Kidney (tissue), 22 donors: ENCODE measurements at places on chromosomes 13 and 19.

DNA sequence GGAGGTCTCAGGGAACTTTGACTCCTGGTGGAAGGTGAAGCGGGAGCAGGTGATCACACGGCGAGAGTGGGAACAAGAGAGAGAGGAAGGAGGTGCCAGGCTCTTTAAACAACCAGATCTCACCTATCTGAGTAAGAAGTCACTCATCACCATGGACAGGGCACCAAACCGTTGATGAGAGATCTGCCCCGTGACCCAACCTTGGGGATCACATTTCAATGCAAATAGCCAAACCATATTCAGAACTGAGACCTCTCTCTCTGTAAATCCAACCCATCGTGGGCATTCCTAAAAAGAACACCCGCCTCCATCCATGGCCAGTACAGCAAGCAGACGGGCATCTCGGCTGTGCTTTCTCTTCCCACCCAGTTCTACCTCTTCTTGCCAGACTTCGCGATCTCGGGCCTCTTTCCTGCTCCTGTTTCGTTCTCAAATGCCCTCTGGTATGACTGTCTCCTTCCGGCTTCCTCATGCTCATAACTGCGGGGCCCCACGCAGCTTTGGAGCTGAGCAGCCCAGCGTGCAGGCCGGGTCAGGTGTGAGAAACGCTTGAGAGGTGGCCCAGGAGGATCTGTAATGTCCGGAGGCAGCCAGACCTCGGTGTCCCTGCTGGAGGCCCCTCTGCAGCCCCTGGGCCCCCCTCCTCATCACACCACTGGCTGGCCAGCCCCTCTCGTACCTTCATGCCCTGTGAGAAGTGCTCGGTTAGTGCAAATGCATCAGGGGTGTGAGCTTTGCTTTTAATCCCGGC lies 97.0 kb upstream of the GPR183 start:
- peak; percentile 44 for DNase-seq

GRCh38 chr13:97367016-97367822 lies 66.8 kb upstream of the RAP2A start:
- peak; percentile 77 for DNase-seq

DNA sequence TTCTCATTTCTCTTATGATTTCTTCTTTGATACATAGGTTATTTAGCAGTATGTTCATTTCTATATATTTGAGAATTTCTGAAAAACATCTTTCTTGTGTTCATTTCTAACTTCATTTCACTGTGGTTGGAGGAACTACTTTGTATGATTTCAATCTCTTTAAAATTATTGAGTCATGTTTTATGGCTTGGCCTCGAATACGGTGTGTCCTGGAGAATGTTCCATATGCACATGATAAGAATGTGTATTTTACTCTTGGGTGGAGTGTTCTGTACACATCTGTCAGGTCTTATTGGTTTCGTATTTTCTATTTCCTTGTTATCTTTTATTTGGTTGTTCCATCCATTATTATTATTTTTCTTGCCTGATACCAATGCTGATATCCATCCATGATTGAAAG lies 22.9 kb downstream of the DNM2 start:
- DNase-seq: no peak

- no peak for DNase-seq
These were observed 431.6 kb downstream of the RFC3 start for GRCh38 chr13:34249546-34250039.

GRCh38 chr19:30631033-30631370 lies 258.8 kb downstream of the ZNF536 start:
- DNase-seq: no peak

DNA sequence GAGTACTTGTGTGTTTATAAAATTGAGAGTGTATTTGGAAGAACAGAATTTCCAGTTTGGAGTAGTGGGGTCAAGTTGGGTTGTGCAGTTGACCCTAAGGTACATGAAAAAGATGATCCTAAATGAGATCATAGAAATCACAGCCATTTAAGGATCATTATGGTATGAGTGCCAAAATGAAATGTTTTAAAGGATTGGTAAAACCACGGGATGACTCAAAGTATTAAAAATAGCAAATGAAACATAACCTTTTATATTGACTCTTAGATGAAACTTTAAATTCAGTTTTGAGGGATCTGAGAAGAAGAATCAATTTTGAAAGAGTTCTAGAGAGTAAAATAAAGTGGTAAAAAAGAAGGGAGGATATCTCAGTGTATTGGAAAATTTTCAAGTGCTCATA lies 773.8 kb downstream of the GPC5 start:
- DNase-seq: no peak

- DNase-seq: no peak
These were observed 473.6 kb upstream of the SLC10A2 start for GRCh38 chr13:103539721-103540381.

- no peak for DNase-seq
These were observed 58.5 kb downstream of the CEBPG start for GRCh38 chr19:33432015-33432414.

DNA sequence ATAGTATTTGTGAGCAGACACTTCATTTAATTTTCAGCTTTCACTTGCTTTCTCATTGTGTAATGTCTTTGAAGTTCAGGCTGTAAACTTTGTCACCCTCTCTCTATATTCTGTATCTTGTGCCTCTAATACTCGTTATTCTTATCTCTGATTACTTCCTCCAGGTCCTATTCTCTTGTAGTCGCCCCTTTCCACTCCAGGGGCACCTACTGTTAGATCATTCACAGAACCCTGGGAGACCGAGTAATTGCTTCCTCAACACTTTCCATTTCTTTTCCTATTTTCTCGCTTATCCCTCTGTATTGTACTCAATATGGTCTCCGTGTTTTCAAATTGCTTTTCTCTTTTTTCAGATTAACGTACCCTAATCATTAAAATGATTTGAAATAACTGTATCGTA lies 93.9 kb upstream of the TDRD3 start:
- no peak for DNase-seq

- no peak for DNase-seq
These were observed 413 bp downstream of the N4BP2L2 start for GRCh38 chr13:32538143-32538620.

GRCh38 chr13:101985321-101985720 lies 416.5 kb downstream of the FGF14 start:
- no peak for DNase-seq

DNA sequence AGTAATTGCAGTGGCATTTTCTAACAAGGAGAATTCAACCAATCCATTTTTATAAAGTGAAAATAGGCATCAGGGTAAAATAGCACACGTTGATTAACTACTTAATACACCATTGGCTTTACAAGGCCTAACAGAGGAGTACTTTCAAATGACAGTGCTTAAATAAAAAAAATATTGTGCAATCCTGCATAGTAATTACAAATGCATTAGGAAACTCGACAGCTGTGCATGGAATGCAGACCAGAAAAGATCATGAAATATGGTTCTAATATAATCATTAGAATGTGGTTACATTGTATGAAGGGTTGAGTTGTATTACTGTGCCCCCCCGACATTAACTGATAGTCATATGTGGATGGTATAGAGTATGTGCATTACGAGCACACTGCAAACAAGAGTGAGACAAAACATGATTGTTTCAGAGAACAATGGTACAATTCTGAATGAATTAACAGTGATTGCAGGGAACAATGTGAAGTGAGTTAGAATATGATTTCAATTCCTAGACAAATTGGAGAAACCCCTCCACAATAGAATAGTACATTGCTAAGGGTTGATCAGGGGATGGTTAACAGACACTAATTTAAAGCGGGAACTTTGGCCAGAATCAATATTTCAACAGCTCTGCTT lies 270.6 kb downstream of the GPC5 start:
- DNase-seq: no peak

DNA sequence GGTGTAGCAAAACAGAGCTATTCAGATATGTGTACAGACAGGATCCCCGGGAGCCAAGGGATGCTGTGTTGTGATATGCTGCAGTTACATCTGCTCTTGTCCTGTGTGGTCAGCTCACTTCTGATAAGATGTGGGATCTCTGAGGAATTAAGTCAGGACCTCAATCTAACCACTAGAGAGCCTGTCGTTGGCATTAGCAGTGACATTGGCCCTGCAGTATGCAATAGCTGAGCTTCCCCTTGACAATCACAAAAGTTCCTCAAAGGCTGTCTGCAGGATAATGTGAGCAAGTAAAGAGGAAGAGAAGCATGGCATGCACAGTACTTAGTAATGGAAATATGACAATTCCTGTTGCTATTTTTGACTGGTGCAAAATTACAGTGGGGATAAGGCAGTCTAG lies 203.4 kb upstream of the MIR17HG start:
- no peak for DNase-seq

DNA sequence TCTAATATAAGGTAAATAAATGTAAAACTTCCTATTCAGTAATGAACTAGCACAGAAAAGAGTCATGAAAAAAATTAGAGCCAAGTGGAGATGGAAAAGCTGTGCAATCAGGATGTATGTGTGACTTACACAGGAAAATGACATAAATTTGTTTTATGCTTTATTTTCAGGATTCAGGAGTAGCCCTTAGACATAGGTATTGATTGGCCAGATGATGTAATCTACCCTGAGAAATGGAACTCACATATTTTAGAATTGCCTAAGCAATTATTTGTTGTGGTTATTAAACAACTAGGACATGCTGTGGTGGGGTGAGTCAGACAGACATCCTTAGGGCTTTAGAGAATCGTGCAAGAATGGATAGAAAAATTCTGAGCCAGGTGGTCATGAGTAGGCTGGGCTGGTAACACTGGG lies 110.6 kb downstream of the PCDH9 start:
- DNase-seq: no peak
